ENCODE measurements at places on chromosomes 4 and X.

GRCh38 chr4:48047421-48047844 lies 30.9 kb downstream of the NIPAL1 start:
- DNase-seq = no peak

DNA sequence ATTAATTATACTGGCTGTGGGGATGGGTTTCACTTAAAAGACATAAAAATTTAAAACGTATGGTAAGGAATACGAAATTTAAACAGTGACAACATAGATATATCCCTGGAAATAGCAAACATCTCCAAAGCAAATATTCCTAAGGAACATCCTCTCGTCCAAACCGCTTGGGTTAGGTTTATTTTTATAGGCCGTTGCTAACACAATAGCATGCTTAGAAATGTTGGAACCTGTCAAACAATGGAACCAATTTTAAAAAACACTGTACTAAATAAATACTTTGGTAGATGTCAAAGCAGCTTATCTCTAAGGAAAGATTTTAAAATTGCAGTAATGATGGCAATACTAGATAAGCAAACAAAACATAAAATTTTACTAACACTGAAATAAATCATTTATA lies 45.4 kb downstream of the SEC24D start:
- no peak for DNase-seq

DNA sequence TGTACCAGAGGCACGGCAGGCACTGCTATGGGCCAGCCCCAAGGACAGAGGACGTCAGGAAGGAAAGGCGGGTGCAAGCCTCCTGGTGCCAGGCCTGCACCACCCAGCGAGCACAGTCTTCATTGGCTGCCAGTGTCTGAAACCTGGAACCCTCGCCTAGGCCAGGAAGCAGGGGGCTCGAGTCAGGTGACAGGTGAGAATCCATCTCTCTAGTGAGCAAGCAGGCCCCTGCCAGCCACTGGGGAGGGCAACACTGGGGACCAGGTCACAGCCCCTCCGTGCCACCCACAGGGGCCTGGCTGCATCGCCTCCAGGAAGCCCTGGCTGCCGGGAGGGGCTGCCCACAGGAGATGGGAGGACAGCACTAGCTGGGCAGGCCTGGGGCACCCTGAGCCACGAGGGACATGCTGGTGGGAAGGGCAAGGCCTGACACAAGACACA lies 6.9 kb upstream of the HAUS3 start:
- peak; percentile 11 for DNase-seq

DNA sequence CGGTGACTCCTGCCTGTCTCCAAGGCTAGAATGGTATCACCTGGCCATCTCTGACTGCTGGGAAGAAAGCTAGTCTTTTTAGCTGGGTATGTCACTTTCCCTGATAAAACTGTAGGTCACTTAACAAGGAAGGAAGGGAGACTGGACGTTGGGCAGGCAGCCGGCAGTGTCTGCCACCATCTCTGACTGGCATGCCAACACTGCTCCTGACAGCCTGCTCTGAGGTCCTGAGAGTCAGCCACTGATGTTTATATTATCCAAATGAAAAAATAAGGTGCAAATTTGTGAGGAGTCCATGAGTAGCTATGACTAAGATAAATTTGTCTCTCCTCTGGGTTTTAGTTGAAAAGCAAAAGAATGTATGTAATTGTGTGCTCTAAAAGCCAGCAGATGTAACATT lies 77.2 kb downstream of the SNX25 start:
- DNase-seq = no peak

DNA sequence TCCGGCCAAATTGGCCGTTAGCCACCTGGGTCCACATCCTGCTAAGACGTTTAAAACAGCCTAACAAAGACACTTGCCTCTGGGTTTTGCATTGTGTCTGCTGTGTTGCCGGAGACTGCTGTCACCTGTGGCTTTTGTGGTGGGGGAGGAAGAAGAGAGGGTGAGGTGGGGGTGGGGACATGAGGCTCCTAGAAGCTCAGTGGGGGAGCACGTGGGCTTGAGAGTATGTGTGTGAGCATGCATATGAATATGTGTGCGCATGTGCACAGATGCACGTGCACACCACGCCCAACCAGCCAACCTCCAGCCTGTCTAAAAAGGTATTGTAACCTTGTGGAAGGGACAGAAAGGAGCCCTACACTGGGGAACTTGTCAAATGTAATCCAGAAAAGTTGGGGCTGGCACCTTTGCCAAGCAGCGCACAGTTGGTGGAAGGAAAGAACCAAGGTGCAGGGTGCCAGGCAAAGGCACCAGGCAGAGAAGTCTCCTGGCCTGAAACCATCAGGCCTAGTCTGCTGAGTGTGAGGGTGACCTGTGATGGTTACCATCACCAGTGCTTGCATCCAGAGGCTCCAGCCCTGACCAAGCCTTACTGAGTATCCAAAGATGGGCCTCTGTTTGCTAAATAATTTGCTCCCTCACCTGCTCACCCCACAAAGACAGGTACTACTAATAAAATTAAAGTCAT lies 10.1 kb upstream of the SASH3 start:
- DNase-seq = no peak

GRCh38 chr4:38860788-38861424 lies 4.3 kb upstream of the TLR6 start:
- DNase-seq = peak; percentile 79

DNA sequence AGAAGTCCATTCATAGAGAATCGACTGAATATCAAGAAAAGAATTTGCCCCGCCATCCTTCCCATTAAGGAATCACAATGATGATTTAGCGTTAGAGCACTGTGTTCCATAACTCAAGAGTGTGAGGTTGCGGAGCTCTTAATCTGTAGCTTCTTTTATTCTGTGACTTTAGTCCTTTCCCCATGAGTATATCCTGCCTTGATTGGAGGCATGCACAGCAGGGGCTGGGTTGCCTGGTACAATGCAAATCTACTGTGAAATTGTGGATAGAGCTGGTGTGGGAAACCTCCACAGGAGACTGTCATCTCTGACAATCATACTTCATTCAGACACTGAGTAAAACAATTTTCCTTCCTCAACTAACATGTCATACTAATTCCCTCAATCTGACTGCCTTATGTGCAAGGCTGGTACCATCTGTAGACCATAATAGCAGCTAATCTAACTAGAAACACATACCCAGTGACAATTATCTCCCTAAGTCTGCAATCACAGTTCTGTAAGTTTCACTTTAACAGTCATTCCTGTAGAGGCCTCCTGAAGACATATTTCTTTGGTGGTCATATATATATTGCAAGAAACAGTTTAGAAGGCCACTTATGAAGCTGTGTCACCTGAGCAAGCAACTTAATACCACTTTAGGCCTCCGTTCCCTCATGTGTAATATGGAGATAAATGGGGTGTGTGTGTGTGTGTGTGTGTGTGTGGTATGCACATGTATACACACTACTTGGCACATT lies 355.2 kb upstream of the FAM241A start:
- no peak for DNase-seq

DNA sequence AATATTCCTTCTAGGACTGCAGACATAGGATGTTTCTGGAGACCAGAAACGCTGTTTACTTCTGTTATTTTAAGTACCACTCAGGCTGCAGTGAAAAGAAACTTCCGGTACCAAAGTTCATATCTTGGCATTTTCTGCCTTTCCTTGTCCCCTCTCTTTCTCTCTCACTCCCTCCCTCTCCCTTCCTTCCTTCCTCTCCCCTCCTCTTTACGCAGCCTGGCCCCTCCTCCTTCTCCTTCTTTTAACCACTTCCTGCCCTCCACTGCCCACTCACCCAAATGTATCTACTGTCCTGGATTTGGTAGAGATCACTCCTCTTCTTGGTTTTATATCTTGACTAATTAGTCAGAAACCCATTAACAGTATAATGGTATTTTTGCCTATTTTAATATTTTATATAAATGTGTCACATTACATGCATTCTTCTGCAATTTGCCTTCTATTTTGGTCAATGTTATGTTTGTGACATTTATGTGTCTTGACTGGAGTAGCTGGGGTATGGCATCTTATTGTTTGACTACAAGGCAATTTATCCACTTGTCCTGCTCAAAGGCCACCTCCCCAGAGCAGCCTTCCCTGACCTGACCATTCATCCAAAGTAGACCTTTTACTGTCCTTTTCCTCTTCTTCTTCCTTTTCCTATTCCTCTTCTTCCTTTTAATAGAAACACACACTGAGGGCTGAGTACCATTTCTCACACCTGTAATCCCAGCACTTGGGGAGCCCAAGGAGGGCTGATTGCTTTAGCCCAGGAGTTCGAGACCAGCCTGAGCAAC lies 56.9 kb downstream of the BCOR start:
- DNase-seq = no peak

GRCh38 chrX:71917621-71918343 lies 7.1 kb downstream of the NHSL2 start:
- DNase-seq = no peak

DNA sequence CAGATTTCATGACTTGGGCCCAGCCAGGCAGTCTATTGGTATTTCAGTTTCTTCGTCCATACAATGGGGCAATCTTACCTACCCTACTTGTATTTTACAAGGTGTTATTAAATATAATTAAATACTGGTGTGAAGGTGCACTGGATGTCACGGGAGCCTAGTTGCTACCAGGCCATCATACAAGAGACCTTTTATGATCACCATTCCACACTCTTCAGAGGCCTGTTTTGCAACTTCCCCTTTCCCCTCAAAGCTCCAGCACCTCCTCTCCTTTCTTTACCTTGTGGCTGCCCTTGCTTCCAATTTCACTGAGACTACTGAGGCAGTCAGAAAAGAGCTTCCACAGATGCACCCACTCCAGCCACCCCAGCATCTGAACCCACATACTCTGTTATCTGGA lies 93.8 kb upstream of the HELT start:
- no peak for DNase-seq

- DNase-seq = no peak
Observed at GRCh38 chr4:100881283-100881682, 363.5 kb upstream of the EMCN start.

DNA sequence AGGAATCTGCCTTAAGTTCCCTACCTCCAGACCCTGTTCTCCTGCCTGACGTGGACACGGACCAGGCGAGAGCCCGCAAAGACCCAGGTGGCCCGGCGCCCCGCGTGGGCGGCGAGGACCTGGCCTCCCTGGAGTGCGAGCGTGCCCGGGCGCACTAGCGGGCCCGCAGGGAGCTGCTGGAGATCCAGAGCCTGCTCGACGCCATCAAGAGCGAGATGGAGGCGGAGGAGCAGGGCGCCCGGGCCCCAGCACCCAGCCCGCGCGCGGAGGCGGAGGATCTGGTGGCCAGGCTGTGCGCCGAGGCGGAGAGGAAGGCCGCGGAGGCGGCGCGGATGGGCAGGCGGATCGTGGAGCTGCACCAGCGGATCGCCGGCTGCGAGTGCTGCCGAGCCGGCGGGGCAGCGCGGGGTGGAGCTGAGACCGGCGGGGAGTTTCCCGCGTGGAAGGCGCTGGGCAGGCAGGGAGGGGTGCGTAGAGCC lies 18.2 kb downstream of the MRFAP1 start:
- no peak for DNase-seq

DNA sequence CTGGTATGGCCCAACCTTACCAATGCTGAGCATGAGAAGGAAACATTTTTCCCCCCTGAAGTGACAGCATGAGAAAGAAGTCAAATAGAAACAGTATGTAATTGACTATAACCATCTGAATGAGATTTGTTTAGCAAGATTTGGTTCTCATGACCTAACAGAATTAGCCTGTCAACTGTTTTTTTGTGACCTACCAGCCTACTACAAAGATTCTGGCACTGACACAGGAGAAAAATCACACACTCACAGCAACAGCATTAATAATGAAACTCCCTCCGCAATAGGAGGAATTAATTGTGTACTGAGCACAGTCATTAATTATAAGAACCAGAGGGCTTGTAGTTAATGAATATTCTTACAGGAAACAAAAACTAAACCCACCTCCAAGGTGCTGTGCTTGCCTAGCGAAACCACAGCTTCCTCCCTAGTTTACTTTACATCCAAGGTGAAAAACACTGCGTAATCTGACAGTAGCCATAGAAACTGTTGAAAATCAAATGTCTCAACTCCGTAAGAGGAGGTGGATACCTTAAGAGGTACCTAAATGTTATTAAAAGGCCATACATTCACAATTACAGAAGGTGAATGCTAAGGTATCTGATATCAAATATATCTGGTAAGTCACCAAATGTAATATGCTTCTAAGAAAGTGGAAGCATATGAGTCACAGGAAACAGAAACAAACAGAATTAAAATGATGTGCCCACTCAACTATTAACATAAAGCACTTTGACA lies 34.9 kb downstream of the MMRN1 start:
- DNase-seq = no peak

GRCh38 chrX:154855256-154855655 lies 20.8 kb upstream of the SMIM9 start:
- no peak for DNase-seq

DNA sequence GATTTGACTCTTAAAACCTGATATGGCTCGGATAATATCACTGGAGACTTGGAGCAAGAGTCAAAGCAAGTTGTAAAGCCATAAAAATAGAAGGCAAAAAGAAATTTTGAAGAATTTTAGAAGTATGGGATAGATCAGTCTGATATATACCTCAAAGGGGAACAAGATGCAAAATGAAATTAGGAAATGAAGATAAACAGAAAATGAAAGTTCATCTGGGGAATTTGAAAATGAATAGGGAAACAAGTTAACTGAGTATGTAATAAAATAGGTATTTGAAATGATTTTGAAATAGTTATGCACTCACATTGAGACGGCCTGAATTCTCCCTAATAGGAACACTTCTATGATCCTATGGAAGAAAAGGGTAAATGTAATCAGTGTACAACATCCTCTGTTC lies 5.7 kb downstream of the CYP2U1 start:
- DNase-seq = no peak

DNA sequence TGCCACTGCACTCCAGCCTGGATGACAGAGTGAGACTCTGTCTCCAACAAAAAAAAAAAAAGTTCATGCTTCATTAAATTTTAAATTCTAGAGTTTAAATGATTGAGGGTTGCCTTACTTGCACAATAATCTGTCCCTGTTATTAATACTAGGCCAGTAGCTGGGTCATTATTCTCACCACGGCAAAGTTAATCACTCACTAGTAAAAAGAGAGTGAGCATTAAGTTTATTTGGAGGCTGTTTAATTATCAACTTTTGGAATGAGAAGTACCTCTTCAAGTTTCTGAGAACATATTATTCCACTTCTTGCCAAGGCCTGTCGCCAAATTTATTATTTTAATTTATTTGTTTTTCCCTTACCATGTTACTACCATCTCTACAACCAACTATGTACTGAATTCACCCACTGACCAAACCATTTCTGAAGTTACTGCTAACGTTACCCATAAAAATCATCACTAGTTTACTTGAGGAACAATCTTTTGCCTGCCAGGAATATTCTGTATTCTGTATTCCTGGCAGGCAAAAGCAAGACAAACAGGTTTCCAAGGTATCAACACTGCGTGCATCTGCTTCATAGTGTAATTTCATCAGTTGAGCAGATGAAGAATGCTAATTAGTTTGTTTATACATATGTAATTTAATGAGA lies 26.5 kb downstream of the GUCY1A1 start:
- DNase-seq = no peak

DNA sequence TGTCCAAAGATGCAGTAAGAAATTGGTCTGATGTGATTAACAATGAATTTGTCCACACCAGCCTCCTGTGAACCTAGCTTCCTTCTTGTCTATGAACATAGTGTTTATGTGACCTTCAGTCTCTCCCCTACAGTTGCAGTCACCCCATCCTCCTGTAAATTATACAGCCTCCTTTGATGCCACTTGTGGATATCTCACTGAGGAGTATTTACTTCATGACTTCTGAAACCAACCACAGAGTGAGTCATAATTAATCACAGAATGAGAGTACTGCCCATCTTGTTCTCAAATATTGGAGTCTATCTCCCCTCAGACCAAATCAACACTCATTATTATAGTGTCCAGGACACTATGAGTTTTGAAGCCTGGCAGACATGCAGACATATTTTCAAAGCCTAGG lies 27.3 kb upstream of the XAGE2 start:
- DNase-seq = no peak

GRCh38 chrX:9805956-9806355 lies 19.7 kb downstream of the SHROOM2 start:
- DNase-seq = no peak
